ENCODE measurements at places on chromosomes 12 and 14.

DNA sequence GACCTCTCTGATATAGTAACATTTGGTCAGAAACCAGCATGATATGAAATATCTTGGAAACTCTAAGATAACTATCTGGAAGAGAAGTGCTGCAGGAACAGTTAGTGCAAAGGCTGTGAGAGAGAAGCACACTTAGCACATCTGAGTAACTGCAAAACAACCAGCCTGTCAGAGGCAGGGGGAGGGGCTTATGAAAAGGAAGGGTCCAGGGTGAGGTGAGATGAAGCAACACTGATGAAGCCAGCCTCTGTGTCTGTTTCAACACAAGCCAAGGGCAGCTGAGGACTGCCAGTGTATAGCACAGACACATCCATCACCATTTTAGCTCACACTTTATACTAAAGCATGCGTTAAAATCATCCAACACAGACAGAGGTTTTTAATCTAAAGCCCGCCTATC lies 37.4 kb upstream of the OVCH1 start:
- DNase-seq, result no peak

DNA sequence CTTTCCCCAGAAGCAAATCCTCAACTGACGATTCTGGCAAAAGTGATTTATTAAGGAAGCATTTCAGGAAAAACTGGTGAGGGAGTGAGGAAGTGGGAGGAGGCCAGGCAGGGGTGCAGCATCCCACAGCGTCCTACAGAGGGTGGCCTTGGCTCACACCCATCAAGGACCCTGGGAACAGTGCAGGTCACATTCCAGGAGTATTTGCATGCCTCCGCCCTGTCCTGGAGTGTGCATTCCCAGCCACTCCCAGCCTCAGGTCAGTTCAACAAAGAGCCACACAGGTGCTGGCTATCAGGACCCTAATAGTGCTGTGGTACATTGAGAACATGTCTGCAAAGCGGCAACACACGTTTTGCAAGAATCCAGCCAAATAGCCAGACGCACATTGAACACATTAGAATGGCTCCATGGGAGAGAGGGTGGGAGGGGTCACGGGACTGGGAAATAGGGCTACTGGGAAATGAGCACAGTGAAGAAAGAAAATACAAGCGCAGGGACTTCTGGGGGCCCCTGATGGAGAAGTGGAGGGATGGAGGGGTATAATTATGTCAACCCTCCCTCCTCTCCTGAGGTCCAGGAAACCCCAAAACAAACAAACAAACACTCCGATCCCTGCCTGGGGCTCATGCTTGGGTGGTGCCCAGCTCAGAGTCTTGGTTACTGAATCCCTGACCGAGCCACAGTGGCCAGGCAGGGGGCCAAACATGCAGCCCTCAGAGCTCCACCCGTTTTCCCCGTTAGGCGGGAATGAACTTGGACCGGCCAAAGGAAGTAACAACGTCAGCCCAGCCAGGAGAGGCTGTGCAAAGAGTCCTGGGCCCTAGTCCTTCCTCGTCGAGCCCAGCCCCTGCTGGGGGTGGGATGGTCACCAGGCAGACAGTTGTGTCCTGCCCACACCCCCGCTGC lies 36.5 kb downstream of the CMKLR1 start:
- no peak for DNase-seq

- DNase-seq, result no peak
Measured at GRCh38 chr12:19198272-19198671, 68.7 kb downstream of the PLEKHA5 start.

GRCh38 chr14:53331247-53331646 lies 178.1 kb upstream of the DDHD1 start:
- no peak for DNase-seq

DNA sequence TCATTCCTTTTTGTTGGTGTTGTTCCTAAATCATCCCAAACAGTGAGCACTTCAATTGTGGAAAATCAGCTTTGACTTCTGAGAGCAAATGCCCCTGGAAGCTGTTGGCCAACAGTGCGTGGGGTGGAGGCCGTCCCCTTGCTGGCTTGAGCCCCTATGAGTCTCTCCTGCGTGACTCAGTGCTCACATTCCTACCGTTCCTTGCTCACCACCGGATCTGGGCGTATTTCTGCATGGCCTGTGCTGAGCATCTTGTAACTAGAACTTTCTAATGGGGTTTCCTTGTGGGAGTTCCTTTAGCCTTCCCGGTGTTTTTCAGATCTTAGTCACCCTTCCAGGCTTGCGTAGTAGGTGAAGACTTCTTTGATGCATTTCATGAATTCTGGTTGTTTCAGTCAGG lies 14.7 kb downstream of the SERPINA1 start:
- no peak for DNase-seq

DNA sequence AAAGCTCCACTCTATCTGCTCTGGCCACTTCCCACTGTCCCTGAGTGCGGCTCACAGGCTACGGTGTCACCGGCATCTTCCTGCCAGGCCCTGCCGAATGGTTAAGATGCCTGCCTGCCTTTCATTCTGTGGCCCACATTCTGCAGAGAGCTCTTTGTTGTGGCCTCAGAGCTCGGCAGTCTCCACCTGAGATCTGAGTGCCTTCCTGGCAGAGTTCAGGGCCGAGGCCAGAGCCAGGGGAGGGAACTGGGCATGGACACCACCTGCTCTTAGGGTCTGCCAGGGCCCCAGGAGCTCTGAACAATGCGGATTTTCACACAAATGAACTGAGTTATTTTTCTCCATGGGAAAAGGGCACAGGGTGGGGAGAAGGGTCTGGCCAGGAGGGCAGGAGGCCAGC lies 127.2 kb downstream of the RBM19 start:
- DNase-seq, result no peak

GRCh38 chr12:6548556-6548955 lies 7.3 kb downstream of the IFFO1 start:
- no peak for DNase-seq

GRCh38 chr12:64064706-64065105 lies 157.4 kb downstream of the KICS2 start:
- no peak for DNase-seq

DNA sequence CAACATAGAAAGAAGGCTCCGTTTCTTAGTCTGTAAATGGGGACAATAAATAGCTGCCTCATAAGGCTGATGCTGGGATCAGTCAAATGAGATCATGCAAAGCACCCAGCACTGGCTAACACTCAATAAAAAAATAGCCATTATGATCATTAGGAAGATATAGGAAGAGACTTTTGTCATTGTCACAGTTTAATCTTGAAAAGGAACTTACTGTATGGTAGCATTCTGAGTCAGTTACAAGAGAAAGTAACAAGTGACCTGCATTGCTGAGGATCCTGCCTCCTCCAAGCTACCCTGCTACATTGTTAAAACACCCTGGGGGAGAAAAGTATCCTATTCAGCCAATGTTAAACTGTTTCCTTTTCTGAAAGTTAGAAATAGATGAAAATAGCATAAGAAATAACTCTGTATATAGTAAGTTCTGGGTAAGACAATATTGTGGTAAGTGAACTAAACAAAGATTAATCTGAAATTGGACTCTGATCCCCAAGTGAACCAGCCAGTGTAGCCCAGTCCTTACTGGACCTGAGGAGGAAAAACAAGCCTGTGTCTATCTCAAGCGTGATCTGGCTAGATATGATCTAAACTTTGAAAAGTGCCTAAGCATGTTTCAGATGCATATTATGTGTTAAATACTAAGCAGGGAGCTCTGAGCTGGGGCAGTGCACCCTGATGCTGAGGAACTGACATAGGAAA lies 3.6 kb upstream of the NUDT4 start:
- DNase-seq, result no peak

DNA sequence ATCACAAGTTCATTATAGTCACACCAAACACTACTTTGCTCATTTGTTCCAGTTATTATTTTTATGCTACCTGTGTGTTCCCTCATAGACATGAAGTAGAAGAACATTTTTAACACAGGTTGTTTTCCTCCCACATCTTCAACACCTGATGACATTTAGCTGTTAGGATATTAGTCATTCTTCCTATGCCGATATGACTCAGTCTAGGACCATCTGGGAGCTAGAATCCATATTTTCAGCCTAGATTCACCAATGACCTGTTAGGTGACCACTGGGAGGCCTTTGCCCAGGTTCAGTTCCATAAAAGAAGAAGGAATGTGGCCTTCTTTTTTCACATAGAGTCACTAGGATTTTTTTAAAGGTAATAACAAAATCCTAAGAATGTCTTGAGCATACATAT lies 222.8 kb downstream of the C12orf42 start:
- no peak for DNase-seq

DNA sequence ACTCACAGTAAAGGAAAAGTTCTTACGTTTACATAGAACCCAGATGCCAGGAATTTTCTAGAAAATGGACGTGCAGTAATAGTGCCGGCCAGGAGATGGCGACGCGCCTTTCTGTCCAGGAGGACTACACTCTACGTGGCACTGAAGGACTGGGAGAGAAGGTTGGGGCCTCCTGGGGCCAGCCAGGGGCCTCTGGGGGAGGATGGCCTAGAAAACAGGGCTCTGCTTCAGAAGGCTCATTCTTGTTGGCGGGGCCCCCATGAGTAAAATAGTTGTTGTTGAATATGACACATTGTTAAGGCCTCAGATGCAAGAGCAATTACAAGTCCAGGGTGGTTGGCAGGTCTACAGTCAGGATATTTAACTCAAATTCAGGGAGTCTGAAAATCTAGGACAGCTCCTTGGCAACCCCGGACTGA lies 120.1 kb upstream of the MAX start:
- DNase-seq, result peak; percentile 44

GRCh38 chr14:65637780-65638179 lies 225.2 kb downstream of the FUT8 start:
- no peak for DNase-seq

DNA sequence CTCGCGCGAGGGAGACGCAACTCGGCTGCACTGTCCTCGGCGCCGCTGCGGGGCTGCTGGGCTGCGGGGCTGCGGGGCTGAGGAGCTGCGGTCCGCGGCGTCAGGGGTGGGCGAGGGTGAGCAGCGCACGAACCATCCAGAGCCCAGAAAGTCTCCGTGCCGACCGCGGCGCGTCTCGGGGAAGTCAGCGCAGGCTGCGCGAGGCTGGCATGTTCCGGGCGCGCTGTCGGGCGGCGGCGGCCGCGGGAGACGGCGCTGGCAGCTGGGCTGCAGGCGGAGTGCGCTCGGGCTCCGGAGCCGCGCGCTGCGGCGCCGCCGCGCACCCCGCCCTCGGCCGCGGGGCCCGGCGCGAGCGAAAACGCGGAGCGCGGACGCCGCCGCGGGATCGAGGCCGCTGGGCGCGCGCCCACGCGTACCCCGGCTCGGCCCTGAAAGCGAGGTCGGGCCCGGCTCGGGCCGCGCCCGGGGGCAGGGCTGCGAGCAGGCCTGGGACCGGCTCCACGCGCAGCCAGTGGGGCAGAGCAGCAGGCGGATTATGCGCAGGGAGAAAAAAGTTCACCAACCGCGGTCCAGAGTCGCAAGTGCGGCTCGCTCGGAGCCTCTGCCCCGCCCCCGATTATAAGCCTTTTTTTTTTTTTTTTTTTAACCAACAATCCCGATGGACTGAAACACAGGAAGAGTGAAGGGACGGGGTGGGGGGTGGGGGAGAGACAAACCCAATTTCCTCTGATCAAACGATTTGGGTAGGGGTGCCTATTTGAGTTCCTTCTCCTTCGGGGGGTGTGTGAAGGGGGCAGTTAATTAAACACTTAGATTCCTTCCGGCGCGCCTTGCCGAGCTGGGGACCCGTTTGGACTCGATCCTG lies at the start of gene PRICKLE1:
Gene PRICKLE1 (minus strand): TSS at position 282 of the 865 bp plus-strand sequence. CDS start 117,230 bp downstream, outside the sequence.
- peak; percentile 61 for DNase-seq

DNA sequence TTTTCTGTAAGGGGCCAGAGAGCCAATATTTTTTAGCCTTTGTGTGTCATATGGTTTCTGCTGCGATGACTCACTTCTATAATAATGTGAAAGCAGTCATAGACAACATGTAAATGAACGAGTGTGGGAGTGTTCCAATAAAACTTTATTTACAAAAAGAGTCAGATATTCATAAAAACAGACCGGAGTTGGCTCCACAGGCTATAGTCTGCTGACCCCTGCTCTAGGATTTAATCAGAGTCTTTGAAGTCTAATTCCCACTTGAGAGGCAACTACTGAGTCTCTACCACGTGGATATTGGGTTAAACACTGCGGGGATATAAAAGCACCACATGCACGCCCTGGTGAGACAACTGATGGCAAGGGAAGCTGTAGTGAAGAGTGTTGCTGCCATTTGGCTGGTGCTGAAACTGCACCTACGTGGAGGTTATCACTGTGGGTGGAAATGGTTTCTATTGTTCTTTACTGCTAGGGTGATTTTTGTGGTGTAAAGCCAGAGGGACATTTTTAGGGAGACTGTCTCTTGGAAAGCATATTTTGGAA lies 3.6 kb upstream of the NINJ2 start:
- no peak for DNase-seq

- no peak for DNase-seq
Measured at GRCh38 chr12:76820888-76821482, 57.1 kb downstream of the ZDHHC17 start.

- no peak for DNase-seq
Measured at GRCh38 chr14:70726651-70727375, 82.5 kb downstream of the MAP3K9 start.

DNA sequence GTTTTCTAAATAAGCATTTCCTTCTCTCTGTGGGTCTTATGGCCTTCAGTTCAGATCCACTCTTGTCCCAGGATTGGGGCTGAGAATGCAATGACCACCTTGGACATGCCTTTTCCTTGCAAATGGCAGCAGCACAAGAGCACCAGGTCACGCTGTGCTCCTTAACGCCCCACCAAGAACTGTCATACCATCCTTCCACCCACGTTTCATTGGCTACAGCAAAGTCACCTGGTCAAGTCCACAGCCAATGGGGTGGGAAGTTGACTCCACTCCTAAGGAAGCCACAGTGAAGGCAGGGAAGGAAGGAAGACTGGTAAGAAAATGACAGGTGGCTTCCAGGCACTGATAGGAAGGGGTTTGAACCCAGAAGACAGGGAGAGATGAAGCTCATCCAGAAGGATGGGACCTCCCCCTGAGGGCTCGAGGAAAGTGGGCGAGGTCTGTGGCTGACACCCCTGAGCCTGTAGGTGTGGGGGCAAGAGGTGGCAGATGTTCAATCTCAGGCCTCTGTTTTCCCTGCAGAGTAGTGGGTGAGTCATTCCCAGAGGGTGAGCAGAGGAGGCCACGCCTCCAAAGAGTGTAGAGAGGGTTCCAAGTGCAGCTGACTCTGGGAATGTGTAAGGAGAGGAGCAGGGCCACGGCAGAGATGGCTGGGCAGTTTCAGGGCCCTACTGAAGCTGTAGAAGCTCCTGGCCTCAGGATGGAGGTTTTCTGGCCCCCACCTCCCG lies 113.5 kb upstream of the VRK1 start:
- DNase-seq, result no peak

GRCh38 chr14:50542941-50543418 lies 10.6 kb upstream of the MAP4K5 start:
- DNase-seq, result peak; percentile 47

DNA sequence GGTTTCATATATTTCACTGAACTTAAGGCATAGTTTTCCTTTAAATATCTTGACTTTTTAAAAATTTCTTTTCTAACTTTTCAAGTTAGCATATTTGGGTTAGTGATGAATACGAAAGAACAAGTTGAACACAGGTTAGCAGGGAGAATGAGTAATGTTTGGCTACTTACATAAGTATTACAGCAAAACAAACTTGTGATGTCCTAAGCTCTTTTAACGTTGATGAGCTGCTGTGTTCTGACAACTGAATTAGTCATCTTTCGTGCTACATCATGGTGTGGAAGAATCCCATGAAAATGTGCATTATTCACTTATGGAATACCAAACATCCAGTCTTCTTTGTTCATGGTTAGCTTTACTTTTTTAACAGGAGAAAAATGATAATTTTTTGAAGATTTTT lies 36.3 kb upstream of the PDZRN4 start:
- no peak for DNase-seq

Data from MM.1S (cell line).